ENCODE measurements at places on chromosomes 12 and 14. TPM values are rescaled to one million over a fixed set of nuclear protein-coding genes. Genes with fewer than 3 reads are reported as not detected.

DHH gene
- total RNA-seq = under 0.01 TPM

TMTC1 gene
- total RNA-seq = 5.1 TPM

CYP27B1 gene
- 10.4 TPM for total RNA-seq

NEMP1 gene
- total RNA-seq = 7.5 TPM

SETD3 gene
- total RNA-seq = 37.1 TPM

GARIN6 gene
- not detected for total RNA-seq

TBC1D30 gene
- total RNA-seq = 3.9 TPM

ZC2HC1C gene
- total RNA-seq = 0.56 TPM

TAS2R46 gene
- total RNA-seq = not detected

MYF5 gene
- not detected for total RNA-seq

KRT77 gene
- total RNA-seq = 0.21 TPM

FAIM2 gene
- total RNA-seq = not detected

CLEC1B gene
- total RNA-seq = not detected

CLEC2D gene
- total RNA-seq = 1.5 TPM

KLRG1 gene
- total RNA-seq = not detected

KRT75 gene
- 2.6 TPM for total RNA-seq

PLEKHD1 gene
- not detected for total RNA-seq

PRB2 gene
- not detected for total RNA-seq

COQ5 gene
- 22.2 TPM for total RNA-seq

AICDA gene
- total RNA-seq = not detected

WSCD2 gene
- 0.28 TPM for total RNA-seq

LHX5 gene
- 0.28 TPM for total RNA-seq

Measured in airway epithelial cell (primary cell).